ENCODE measurements at places on chromosomes 2 and 18. TPM values are rescaled to one million over a fixed set of nuclear protein-coding genes. Genes with fewer than 3 reads are reported as not detected.

SETBP1 gene
- 0.58 TPM for total RNA-seq

POTEI gene
- total RNA-seq = 0.01 TPM

PDIA6 gene
- total RNA-seq = 391 TPM

MOGAT1 gene
- total RNA-seq = not detected

CABYR gene
- 11.3 TPM for total RNA-seq

MIB1 gene
- total RNA-seq = 11.9 TPM

STK11IP gene
- 17.7 TPM for total RNA-seq

GBX2 gene
- total RNA-seq = 3.7 TPM

GPR39 gene
- total RNA-seq = 9.8 TPM

GPBAR1 gene
- total RNA-seq = 0.15 TPM

TBR1 gene
- not detected for total RNA-seq

UGT1A8 gene
- total RNA-seq = not detected

IL36G gene
- total RNA-seq = 0.10 TPM

POTEC gene
- total RNA-seq = not detected

AOX1 gene
- total RNA-seq = 2.9 TPM

COL4A3 gene
- 0.65 TPM for total RNA-seq

G6PC2 gene
- not detected for total RNA-seq

MTX2 gene
- total RNA-seq = 44.5 TPM

CXCR2 gene
- not detected for total RNA-seq

ALK gene
- not detected for total RNA-seq

PGAP1 gene
- total RNA-seq = 2.3 TPM

RGPD6 gene
- 9.1 TPM for total RNA-seq

RGPD4 gene
- 0.07 TPM for total RNA-seq

GALNT5 gene
- total RNA-seq = 2.8 TPM

LONRF2 gene
- total RNA-seq = 3.0 TPM

AGBL5 gene
- 30.1 TPM for total RNA-seq

CDH2 gene
- total RNA-seq = 35.9 TPM

FBXO41 gene
- 5.0 TPM for total RNA-seq

SP140 gene
- total RNA-seq = 0.28 TPM

TIGD1 gene
- 4.7 TPM for total RNA-seq

SH3RF3 gene
- 0.38 TPM for total RNA-seq

BMP10 gene
- not detected for total RNA-seq

REG1B gene
- not detected for total RNA-seq

TLX2 gene
- 0.14 TPM for total RNA-seq

CTAGE1 gene
- total RNA-seq = not detected

EVX2 gene
- not detected for total RNA-seq

XRCC5 gene
- 177 TPM for total RNA-seq

ALLC gene
- 0.06 TPM for total RNA-seq

BOLL gene
- total RNA-seq = not detected

RMND5A gene
- total RNA-seq = 23.3 TPM

ANTXR1 gene
- 112 TPM for total RNA-seq

CRYGD gene
- total RNA-seq = not detected

C2orf80 gene
- total RNA-seq = not detected

NRBP1 gene
- 130 TPM for total RNA-seq

HOXD12 gene
- total RNA-seq = not detected

RNF152 gene
- total RNA-seq = 0.02 TPM

SLC8A1 gene
- total RNA-seq = 0.51 TPM

CCDC93 gene
- total RNA-seq = 15.8 TPM
